ENCODE measurements at places on chromosomes 3 and 15. TPM values are rescaled to one million over a fixed set of nuclear protein-coding genes. Genes with fewer than 3 reads are reported as not detected.

DNA sequence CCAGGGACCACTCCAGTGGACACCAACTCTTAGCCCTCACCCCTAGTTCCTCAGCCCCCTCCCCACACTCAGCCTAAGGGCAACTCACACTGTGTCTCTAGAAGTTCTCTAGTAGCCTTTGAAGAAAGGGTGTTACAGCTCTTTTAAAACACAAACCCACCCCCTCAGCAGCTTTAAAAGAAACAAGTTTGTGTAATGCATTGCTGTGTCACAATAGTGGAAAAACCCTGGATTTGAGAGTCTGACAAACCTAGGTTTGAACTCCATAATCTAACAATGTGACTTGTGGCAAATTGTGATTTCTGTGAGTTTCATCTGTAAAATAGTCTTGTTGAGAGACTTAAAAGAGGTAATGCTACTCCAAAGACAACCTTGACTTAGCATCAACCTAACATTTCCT, 54.0 kb downstream of the PLCH1 start:
- DNase-seq = no peak
- no peaks in the 10 kb centered on the region for H3K4me1 ChIP-seq
- no peak overlapping the region for H3K4me3 ChIP-seq
- H3K36me3 ChIP-seq = no peaks in the 10 kb centered on the region
- peaks cover 12% of the 10 kb centered on the region for H3K27me3 ChIP-seq
- H3K27ac ChIP-seq = no peak overlapping the region

- peaks cover 4% of the 10 kb centered on the region for H3K27me3 ChIP-seq
- H3K27ac ChIP-seq = no peak overlapping the region
- no peak overlapping the region for H3K4me3 ChIP-seq
These were observed 16.3 kb downstream of the SLC35G2 start for GRCh38 chr3:136835089-136835812.

DNA sequence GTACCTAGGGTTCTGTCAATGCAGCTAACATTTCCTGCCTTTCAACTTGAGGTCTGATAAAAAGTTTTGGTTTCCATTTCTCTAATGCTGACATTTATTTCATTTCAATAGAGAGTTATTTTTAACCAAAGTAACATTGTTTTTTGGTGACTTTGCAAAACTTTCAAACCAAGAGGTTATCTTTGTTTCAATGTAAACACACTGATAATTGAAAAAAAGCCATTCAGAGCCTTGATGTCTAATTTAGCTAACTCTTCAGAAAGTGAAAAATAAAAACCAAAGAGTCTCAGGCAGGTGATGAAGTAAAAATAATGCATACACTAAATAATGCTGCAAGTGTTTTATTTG, 9.6 kb upstream of the TIPARP start:
- H3K27me3 ChIP-seq = no peaks in the 10 kb centered on the region
- peak overlapping the region; percentile 2 for H3K4me3 ChIP-seq
- H3K4me1 ChIP-seq = peaks cover 59% of the 10 kb centered on the region

DNA sequence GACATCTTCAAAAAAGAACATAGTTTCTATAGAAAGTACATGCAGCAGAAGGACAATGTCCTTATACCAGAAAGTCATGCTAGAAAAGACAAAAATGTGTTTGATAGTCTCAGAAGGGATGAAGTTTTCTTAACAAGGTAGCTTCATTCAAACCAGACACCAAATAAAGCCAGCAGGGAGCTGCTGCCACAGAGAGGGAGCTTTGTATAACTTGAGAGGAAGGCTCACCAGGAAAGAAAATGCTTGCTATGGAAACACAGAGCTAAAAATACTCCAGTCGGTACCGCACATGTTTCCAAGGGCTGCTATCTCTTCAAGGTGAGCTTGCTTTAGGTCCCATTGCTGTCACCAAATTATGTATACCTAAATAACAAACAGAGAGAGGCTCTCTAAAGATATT, 1074.8 kb upstream of the ALCAM start:
- no peak for DNase-seq
- H3K36me3 ChIP-seq = no peaks in the 10 kb centered on the region
- H3K27me3 ChIP-seq = no peaks in the 10 kb centered on the region
- H3K27ac ChIP-seq = no peak overlapping the region
- H3K4me3 ChIP-seq = peak overlapping the region; percentile 5

DNA sequence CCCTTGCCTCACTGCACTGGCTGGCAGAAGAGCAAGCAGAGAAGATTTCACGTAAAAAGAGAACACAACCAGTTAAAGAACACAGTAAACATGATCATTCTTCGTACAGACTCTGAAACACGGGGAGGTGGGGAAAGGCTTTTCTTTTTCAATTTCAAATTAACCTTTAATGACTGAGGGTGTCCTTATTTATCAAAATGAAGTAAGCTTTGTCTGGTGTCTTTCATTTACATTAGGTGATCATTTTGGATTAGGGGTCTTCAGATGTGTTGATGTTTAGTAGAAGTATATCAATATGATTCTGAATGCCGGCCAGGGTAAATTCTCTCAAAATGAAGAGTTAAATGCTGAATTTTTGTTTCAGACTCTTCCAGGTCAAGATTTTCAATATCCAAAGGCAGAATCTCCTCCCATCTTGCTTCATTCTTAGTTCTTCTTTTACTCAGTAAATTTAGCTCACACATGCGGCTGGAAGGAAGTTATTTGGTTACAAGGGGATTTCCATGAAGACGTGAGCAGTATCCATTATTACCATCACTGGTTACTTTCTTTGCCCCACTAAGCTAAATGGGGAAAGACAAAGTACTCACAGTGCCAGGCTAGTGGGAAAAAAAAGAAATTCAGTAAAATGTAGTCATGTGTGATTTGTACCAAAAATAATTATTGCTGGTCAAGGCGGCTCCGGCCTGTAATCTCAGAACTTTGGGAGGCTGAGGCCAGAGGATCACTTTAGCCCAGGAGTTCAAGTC, 272.2 kb upstream of the NR2F2 start:
- H3K4me3 ChIP-seq = no peak overlapping the region
- no peak overlapping the region for H3K27ac ChIP-seq
- no peaks in the 10 kb centered on the region for H3K36me3 ChIP-seq
- peaks cover 4% of the 10 kb centered on the region for H3K4me1 ChIP-seq
- no peak for DNase-seq

DNA sequence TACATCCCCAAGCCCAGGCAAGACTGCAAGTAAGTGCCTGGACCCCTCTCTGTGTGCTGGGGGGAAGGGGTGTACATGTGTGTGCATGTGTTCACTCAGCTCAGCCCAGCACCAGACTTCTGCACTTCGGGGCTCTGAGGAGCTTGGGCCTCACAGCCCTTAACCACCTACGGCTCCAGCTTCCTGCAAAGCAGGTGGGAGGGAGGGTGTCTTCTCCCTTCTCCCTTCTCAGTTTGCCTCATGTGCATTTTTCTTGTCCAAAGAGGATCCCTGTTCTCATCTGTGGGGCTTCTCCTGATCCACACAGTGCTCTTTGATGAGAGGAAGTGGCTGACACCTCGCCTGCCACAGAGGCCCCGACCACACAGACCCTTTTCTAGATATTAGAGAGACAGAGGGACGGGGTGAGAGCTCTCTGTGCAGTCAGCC, 69.3 kb downstream of the MESD start:
- H3K36me3 ChIP-seq = no peaks in the 10 kb centered on the region
- no peak overlapping the region for H3K4me3 ChIP-seq

DNA sequence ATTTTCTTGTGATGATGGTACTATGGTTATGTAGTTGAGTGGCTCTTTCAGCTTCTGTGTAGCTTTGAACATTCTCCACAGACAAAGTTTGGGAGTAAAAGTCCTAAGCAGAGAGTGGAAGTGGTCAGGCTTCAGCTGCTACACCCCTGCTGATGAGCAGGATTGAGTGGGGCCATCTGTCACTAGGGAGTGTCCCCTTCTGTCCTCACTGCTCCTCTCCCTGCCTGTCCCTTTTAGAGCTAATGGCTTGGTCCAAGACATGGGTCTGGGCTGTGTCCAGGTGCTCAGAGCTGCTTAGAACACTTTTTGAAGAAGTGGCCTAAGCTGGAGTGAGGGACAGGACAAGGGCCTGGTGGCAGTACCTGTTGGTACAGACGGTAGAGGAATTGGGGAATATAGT, 15.1 kb downstream of the MYZAP start:
- H3K27ac ChIP-seq = no peak overlapping the region
- H3K4me1 ChIP-seq = no peaks in the 10 kb centered on the region
- DNase-seq = no peak
- peaks cover 2% of the 10 kb centered on the region for H3K27me3 ChIP-seq

- DNase-seq = no peak
- no peak overlapping the region for H3K4me3 ChIP-seq
- H3K36me3 ChIP-seq = no peaks in the 10 kb centered on the region
These were observed 622.2 kb downstream of the ZPLD1 start for GRCh38 chr3:103057003-103057402.

GRCh38 chr3:20975188-20975651, 775.8 kb downstream of the ZNF385D start:
- DNase-seq = no peak
- H3K27ac ChIP-seq = no peak overlapping the region
- no peaks in the 10 kb centered on the region for H3K36me3 ChIP-seq

DNA sequence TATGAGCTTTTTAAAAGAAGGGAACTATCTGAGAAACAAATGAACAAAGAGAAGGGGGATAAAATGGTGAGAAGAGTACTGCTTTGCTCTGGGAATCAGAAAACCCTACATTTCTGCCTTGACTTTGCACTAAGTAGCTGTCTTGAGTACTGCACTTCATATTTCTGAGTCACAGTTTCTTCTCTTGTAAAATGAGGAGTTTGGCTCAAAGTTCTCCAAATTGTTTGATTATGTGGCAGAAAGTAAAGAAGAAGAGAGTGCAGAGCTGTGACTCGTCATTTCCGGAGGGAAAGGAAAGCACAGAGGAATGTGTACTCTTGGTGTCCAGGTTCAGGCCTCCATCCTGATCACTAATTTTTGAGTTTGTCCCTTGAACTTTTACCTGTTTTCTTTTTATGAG, 54.7 kb downstream of the TP63 start:
- DNase-seq = no peak
- H3K36me3 ChIP-seq = peaks cover 5% of the 10 kb centered on the region
- H3K4me3 ChIP-seq = no peak overlapping the region
- peaks cover 43% of the 10 kb centered on the region for H3K4me1 ChIP-seq
- H3K27me3 ChIP-seq = no peaks in the 10 kb centered on the region
- H3K27ac ChIP-seq = peak overlapping the region; percentile 51

DNA sequence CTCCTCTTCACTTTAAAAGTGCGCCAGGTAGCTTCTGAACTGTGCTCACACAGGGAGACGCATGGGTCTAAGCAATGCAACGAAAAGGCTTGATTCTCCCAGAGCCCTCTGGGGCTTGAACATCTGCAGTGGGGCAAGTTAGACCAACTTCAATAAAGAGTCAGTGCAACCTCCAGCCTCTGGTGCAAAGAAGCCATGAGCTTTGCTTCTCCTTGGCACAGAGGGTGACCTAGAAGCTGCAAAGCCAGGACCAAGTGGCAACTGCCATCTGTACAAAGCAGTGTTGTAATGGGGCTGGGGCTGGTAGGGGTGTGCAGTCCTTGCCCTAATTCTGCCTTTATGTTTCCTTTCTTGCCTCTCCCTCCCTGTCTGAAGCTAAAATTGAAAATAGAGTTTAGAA, 219.0 kb upstream of the CD96 start:
- peaks cover 5% of the 10 kb centered on the region for H3K36me3 ChIP-seq
- no peak overlapping the region for H3K4me3 ChIP-seq
- H3K27ac ChIP-seq = no peak overlapping the region
- H3K4me1 ChIP-seq = peaks cover 45% of the 10 kb centered on the region
- DNase-seq = no peak

- no peak overlapping the region for H3K4me3 ChIP-seq
- H3K27me3 ChIP-seq = no peaks in the 10 kb centered on the region
- no peaks in the 10 kb centered on the region for H3K4me1 ChIP-seq
- no peak for DNase-seq
These were observed 86.0 kb upstream of the GALNT15 start for GRCh38 chr3:16088496-16088895.

GRCh38 chr15:39195961-39196486, 384.9 kb upstream of the THBS1 start:
- peaks cover 13% of the 10 kb centered on the region for H3K27me3 ChIP-seq
- no peaks in the 10 kb centered on the region for H3K36me3 ChIP-seq
- H3K4me3 ChIP-seq = no peak overlapping the region
- no peaks in the 10 kb centered on the region for H3K4me1 ChIP-seq
- H3K27ac ChIP-seq = no peak overlapping the region
- no peak for DNase-seq

DNA sequence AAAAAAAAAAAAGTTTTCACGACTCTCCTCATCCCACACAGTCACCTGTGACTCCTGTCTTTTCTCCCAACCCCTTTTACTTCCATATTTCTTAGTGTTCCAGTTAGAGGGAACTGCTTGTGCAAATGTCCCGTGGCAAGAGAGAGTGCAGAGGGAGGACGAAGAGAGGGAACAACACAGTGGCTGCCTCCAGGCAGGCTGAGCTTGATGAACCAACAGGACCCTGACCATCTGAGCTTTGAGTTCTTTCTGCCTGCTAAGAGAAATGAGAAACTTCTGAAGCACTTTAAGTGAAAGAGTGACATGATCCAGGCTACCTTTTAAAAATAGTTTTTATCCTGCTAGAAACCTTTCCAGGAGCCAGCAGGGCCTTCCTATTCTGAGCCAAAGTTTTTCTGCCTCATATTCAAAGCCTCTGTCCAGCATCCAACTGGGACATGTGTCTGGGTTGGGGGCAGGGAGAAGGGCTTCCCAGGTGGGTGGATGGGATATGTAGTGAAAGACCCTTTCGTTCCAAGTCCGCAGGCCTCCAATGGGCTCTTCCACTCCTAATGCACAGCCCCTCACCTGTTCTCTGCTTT, 239.9 kb downstream of the OPA1 start:
- no peak for DNase-seq
- H3K36me3 ChIP-seq = no peaks in the 10 kb centered on the region
- H3K27ac ChIP-seq = no peak overlapping the region
- H3K27me3 ChIP-seq = peaks cover 8% of the 10 kb centered on the region
- peaks cover 3% of the 10 kb centered on the region for H3K4me1 ChIP-seq
- H3K4me3 ChIP-seq = no peak overlapping the region

- no peak overlapping the region for H3K27ac ChIP-seq
- no peaks in the 10 kb centered on the region for H3K36me3 ChIP-seq
- no peaks in the 10 kb centered on the region for H3K27me3 ChIP-seq
- H3K4me3 ChIP-seq = no peak overlapping the region
- no peaks in the 10 kb centered on the region for H3K4me1 ChIP-seq
These were observed 365.2 kb upstream of the AGTR1 start for GRCh38 chr3:148332509-148332908.

Gene RBPMS2
- total RNA-seq = 0.09 TPM

Gene RAB6B
- total RNA-seq = 7.6 TPM

Gene UPK1B
- total RNA-seq = not detected

Gene GOLGA8S
- total RNA-seq = 0.16 TPM

Gene GRK7
- not detected for total RNA-seq

Gene GOLGA6B
- not detected for total RNA-seq

Gene MRPS11
- total RNA-seq = 71.0 TPM

Gene GOLGA6L9
- 1.7 TPM for total RNA-seq
